ENCODE measurements at places on chromosomes 7 and 10. TPM values are rescaled to one million over a fixed set of nuclear protein-coding genes. Genes with fewer than 3 reads are reported as not detected.

Gene PBLD
- 1.4 TPM for total RNA-seq

DNA sequence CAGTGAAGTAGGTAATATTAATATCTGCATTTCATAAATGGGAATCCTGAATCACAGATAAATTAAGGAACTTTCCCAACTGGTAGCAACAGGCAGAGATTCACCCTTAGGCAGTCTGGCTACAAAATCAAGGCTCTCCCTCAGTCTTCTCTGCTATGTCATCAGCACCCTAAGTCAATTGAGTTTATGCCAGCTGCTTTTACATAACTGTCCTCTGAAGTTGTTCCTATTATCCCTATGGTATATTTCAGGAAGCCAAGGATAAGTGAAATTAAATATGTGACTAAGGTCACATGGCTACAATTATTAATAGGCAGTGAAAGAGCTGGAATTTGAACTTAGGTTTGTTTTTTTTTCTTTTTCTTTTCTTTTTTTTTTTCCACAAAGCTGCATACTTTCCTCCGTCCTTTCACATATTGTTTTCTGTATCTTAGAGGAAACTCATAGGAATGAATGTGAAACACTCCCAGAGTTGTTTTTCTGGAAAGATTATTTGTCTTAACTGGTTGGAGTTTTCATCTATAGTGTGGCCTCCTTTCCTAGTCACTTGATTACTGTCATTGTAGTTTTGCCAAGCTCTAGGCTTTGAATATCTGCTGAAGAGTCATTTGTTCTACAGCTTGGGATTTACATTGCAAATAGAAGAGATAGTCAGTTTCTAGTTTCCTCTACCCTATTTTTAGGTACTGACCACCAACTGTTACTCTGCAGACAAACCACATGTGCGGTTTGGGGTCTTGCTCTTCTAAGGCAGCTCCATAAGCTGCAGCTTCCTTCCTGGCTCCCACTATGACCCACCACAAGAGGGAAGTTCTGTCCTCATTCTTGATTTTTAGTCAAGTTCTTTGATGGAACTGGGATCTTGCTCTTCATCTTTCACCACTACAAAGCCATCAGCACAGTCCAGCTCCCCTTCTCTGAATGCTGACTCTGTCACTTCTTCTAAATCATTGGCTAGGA lies 338.0 kb upstream of the KIAA1217 start:
- DNase-seq: no peak

Gene TBXAS1
- 28.7 TPM for total RNA-seq

DNA sequence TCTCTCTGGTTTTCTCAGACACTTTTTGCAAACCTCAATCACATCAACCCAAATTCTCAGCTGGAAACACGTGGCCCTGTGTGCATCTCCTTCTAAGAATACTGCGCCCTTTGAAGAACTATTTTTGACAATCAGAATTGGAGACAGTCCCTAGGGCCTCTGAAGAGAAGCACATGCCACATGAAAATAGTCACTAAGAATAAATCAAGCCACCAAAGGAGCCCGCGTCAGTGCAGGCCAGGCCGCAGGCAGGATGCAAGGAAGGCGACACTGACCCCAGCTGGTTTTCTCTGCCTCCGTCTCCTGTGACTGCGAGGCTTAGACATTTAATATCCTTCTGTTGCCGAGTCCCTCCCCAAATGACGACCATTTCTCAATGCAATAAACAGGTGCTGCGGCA lies 88.0 kb upstream of the ADAM12 start:
- DNase-seq: no peak

GRCh38 chr10:32556783-32557395 lies 110.9 kb downstream of the CCDC7 start:
- DNase-seq: no peak

DNA sequence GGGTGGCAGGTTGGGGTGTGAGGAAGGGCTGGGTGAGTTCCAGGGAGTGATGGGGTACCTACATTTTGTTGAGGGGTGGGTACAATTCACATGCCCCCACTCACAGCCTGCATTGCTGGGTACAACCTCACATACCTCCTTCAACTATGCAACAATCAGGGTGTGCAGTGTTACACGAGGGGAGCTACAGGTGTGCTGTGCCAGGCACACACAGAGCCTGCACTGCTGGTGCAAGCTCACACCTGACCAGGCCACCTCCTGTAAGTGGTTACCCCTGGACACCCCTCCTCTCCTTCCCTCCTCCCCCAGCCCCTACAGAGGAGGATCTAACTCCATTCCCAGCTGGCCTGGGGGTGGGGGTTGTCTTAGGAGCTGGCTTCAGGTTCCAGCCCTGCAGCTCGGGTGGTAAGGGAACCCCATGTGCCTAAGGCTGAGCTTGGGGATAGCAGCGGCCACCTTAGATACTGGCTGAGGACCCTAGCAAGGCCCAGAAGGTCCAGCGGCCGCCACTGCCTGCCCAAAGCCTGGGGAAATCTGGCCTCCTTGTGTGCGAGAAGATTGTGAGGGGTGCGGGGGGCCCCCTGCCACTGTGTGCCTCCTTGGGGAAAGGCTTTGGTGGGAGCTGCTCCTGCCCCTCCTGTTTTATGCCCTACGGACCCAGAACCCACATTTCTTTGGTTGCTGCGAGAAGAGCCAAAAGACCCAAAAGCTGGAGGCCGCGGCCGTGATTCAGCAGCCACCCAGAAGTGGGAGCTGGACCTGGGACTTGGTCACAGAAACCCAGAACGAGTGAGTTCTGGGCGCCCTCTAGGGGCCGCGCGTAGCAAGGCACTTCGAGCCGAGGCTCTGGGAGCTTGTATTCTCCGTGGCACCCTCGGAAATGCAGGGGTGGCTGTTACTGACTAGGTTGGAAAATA lies 10.8 kb downstream of the TLX1 start:
- DNase-seq: peak; percentile 79

DNA sequence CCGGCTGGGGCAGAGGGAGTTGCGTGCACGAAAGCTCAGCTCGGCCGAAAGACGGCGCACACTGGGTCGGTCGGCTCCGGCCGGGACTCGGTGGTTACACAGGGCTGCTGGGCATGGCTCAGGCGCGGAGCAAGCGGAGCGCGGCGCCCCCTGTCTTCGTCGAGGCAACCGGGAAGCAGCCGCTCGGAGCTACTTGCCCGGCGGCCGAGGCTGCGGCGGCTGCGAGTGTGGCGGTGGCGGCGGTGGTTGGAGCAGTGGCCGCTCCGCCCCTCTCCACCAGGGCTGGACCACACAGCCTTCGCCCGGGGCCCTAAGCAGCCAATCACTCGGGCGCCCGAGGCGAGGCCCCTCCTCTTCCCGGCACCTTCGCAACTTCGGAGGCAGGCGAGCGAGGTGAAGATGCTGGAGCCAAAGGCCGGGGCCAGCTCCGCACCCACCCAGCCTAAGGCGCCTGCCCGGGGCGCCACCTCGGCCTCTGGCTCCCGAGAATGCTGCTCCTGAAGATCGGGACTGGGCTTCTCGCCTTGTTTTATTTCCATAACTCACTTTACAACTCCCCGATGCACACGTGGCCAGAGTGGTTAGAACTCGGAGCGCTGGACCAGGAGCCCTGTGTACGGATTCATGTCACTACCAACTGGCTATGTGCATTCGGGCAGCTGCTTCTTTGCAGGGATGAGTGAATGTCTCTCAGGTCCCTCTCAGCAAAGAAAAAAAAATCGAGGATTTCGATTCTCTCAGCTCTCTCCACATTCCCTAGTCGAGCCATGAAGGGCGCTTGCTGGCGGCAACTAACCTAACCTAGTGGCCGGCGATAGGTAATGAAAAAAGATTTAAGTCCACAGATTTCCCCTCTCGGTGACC lies at the start of gene TLL2:
Gene TLL2, minus strand, starts transcription at position 229 of the 864 bp plus-strand sequence. CDS start 241 bp downstream, outside the sequence.
- DNase-seq: peak; percentile 67

GRCh38 chr10:127790066-127790624 lies 53.2 kb downstream of the FOXI2 start:
- DNase-seq: no peak

GRCh38 chr7:1127001-1127400 lies 33.0 kb downstream of the ZFAND2A start:
- DNase-seq: no peak

DNA sequence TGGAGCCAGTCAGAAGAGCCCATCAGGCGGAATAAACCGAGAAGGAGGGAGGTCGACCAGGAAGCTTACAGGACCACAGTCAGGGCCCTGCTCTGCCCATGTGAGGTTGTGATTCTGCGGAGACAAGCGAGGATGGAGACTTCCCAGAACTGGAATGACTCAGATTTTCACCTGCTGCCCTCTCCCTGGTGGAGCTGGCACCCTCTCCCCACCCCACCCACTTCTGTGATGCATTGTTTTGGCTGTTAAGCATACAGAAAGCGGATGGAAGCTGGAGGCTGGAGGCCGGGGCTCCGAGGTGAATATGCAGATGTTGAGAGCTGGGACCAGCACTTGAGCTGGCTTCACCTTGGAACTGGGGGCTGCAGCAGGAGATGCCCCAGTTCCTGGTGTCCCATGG lies 57.4 kb downstream of the NPTX2 start:
- DNase-seq: no peak

Gene ZP3
- total RNA-seq: 6.7 TPM

DNA sequence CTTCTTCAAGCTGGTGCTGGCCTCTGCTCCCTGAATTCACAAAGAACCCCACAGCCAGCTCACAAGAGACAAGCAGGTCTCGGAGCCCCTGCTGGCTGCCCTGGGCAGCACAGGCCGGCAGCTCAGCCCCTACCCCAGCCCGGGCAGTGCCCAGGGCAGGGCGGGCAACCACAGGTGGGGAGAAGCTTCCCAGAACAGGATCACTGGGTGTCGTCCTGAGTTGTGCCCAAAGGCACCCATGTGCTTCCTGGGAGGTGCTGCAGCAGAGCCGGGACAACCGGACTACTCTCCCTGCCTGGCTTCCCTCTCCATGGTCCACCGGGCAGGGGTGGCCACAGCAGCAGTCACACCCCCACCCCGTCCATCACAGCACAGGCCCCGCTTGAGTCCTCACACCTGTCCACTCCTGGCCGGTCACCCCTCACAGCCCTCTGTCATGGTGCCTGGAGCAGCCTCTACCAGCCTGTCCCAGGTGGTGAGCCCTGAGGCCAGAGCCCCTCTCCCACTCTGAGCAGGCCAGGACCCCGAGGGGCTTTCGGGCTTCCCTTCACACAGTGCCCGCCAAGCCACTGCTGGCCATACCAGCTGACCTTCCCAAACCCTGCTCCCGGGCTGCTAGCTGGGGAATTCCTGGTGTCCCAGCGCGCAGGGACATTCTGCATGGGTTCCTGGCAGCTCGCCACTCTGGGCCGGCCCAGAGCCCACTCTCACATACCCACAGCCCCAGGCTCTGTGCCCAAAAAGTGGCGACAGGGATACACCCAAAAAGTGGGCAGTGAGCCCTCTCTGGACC lies 3.1 kb downstream of the RASGEF1A start:
- DNase-seq: peak; percentile 17

GRCh38 chr10:88228130-88228529 lies 355.0 kb downstream of the RNLS start:
- no peak for DNase-seq

Gene FAM25C
- not detected for total RNA-seq

Gene GALNT17
- total RNA-seq: not detected

- DNase-seq: no peak
These were observed 167.3 kb upstream of the SHH start for GRCh38 chr7:155979566-155979965.

DNA sequence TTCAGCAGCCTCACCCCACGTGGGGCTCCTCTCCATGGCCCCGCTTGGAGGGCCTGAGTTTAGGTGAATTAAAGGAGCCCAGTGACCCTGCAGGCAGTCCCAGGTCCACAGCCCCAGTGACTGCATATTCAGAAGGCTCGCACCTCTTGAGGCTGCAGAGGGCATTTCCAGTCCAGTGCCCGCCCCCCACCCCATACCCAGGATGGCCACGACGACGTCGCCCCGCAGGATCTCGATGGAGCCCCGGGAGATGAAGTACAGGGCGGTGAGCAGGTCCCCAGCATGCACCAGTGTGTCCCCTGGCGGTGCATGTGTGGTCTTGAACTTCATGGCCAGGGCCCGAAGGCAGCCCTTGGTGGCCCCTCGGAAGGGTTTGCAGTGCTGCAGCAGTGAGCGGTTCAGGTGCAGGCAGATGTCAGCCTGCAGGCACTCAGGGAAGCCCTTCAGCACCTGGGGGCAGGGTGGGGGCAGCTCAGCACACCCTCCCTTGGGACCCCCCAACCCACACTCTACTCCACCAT lies 28.1 kb downstream of the KCNH2 start:
- no peak for DNase-seq

Gene HOXA1
- total RNA-seq: 0.86 TPM

Gene PNLIPRP1
- not detected for total RNA-seq

- DNase-seq: no peak
These were observed 49.5 kb upstream of the SLC29A3 start for GRCh38 chr10:71269301-71270288.

Gene C1QL3
- total RNA-seq: 0.15 TPM

GRCh38 chr7:88322151-88322550 lies 15.5 kb upstream of the STEAP4 start:
- no peak for DNase-seq

DNA sequence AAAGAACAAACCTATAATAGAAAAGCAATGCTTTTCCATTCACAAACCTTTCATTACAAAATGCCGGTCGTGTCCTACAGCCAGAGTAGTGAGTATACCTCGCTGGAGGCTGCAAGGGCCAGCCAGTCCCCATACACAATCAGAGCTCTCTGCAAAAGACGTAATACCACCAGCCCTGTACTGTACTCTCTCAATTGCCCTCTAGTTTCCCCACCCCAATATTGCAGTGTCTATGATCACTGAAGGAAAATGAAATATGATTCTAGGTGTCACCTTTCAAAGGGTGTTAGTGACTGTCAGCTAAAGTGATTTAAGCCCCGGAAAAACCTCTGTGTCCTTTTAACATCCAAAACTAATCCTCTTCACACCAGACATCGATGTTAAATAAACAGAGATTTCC lies 24.8 kb downstream of the PLXNA4 start:
- no peak for DNase-seq

- DNase-seq: peak; percentile 76
These were observed 21.0 kb upstream of the GNA12 start for GRCh38 chr7:2864999-2865670.

GRCh38 chr10:77301305-77301730 lies 336.3 kb downstream of the KCNMA1 start:
- no peak for DNase-seq

Gene ANXA11
- 271 TPM for total RNA-seq

- no peak for DNase-seq
These were observed 115.2 kb downstream of the RAB18 start for GRCh38 chr10:27619329-27619728.

DNA sequence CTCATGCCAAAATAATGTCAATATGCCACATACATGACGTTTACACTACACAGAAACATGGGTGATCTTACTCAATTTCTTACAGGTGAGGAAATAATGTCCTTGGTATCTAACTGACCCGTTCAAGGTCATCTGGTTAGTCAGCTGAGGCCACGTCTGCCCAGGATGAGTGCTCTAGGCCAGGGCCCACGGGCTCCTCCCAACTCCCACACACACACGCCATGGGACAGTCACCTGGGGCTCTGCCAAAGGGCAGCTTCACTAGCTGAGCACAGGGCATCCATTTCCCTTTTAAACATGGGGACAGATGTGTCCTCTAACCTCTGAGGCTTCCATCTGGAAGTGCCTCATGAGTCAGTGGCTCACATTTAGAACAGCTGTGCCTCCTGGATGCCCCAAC lies 123.9 kb downstream of the TNS3 start:
- DNase-seq: no peak

Gene MYL10
- not detected for total RNA-seq

GRCh38 chr10:36349445-36350078 lies 707.5 kb upstream of the FZD8 start:
- DNase-seq: no peak

Gene SLC26A4
- 12.2 TPM for total RNA-seq

- DNase-seq: no peak
These were observed 137.0 kb downstream of the ETV1 start for GRCh38 chr7:13852281-13852968.

Gene HHEX
- total RNA-seq: 0.13 TPM

Data from activated CD4-positive, alpha-beta memory T cell treated with anti-CD3 and anti-CD28 coated beads, Interleukin-2, amount 10 ng/mL, durations not matched to agents 7 days and 5 days (primary cell).